ENCODE measurements at places on chromosomes 4 and X.

- peak; percentile 63 for DNase-seq
Measured at GRCh38 chrX:44244008-44244407, 99.5 kb downstream of the EFHC2 start.

DNA sequence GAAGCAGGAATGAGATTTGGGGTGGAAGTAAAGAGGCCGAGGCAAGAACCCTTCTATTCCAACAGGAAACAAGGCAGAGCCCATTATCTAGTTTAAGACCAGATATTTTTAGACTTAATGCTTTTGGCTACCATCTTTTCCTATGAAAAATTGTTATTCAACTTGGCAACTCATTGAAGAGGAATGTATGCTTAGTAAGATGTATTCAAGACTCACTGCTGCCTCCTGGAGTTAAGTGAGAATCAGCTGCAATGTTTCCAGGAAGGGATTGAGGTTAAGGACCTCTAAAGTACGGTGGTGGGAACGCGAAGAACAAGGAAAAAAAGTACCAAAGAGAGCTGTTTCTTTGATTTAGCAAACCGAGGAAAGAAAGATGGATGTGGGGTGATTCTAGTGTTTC lies 89.1 kb downstream of the RAPGEF2 start:
- DNase-seq = peak; percentile 62

DNA sequence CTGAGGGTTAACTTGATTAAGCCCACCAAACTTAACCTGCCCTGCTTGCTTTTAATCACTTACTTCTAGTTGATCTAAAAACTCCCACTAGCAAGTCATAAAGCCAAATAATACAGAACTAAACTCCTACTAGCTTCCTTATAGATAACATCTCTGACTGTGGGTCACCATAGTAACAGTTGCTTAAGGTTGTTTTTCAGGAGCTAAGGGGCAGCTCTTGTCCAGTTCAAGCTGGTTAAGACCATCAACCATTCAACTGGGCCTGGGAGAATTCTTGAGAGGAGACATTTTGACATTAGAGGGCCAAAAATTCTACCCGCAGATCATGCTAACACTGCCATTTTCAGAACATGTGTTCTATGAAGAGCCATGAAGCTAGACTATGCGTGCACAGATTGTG lies 67.0 kb downstream of the UCHL1 start:
- peak; percentile 59 for DNase-seq

- DNase-seq = no peak
Measured at GRCh38 chr4:166535865-166536264, 662.8 kb downstream of the TLL1 start.

GRCh38 chr4:180398564-180398963 lies 1844.6 kb upstream of the TENM3 start:
- peak; percentile 33 for DNase-seq

GRCh38 chr4:21887481-21887880 lies 61.1 kb downstream of the KCNIP4 start:
- no peak for DNase-seq

GRCh38 chr4:132991111-132991510 lies 158.0 kb upstream of the PCDH10 start:
- no peak for DNase-seq

DNA sequence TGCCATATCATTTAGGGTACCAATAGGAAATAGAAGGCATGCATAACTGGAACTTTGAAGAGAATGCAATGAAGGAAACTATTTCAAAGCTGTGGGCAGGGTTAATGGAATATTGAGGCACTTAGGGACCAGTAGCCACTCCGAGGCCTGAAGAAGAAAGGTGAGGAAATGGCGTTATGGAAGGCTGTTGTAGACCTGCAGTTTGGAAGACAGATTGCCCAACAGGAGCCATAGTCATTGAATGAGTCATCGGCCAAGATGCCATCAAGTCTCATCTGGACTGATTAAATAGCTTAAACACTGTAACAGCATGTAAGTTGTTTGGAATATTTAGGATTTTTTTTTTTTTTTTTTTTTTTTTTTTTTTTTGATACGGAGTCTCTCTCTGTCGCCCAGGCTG lies 11.6 kb downstream of the CXCL13 start:
- no peak for DNase-seq

- peak; percentile 37 for DNase-seq
Measured at GRCh38 chrX:93422693-93423092, 250.7 kb downstream of the NAP1L3 start.

DNA sequence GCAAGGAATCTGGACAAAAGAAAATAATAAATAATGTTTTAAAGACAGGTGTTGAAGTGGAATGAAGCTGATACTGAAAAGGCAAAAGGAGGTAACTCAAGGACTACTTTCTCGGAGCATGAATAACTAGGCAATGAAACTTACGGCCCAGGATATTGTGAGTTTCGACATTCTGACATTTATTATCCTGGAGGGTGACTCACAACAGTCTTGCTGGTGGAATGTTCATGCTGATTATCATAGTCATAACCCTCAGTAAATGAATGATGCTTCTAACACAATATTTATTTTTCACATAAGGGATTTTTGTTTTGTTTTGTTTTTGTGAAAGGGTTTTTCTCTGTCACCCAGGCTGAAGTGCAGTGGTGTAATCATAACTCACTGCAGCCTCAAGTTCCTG lies 147.0 kb upstream of the HPGD start:
- DNase-seq = no peak

DNA sequence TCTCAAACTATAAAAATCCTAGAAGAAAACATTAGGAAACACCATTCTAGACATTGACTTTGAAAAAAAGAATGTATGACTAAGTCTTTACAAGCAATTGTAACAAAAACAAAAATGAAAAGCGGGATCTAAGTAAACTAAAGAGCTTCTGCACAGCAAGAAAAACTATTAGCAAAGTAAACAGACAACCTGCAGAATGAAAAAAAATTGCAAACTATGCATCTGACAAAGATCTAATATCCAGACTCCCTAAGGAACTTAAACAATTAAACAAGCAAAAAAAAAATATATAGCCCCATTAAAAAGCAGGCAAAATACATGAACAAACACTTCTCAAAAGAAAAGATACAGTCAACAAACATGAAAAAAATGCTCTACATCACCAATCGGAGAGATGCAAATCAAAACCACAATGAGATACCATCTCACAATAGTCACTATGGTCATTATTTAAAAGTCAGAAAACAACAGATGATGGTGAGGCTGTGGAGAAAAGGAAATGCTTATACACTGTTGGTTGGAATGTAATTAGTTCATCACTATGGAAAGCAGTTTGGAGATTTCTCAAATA lies 168.1 kb downstream of the EPHA5 start:
- no peak for DNase-seq

DNA sequence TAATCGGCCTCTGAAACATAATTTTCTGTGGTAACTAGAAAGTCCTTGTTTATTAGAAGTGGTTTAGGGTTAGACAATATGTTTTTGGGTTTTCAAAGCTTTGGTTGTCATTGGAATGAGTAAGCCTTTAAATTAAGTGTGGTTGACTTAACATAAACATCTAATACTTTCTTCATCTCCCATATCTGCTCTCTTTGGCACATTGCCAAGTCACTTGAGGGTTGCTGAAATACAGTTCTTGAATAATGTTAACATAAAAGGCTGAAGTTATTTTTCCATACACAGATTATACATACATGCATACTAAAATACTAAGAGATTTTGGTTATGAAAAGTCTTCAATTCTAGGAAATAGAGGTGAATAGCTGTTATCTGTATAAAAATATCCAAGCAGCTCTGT lies 241.7 kb upstream of the BMP3 start:
- peak; percentile 37 for DNase-seq

DNA sequence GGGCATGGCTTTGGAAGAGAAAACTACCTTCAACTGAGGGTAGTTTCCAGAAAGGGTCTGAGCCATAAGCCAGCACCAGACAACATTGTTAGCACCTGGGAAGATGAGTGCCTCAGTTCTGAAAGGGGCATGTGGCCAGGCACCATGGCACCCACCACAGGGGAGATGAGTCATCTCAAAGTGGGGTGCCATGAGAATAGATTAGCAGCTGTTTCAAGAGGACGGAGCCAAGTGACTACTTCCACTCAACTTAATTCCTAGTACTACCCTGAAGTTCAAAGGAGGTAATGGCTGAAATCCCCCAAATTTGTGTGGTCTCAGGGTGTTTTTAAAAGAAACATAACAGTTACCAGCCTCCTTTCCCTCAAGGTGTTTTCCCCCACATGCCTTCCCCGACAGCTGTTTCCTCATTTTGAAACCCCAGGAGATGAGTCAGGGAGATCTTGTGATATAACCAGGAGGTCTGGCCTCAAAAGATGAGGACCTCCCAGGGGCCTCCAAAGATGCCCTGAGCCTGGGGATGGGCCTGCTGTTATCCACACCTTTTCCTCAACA lies 27.8 kb upstream of the FTHL17 start:
- DNase-seq = peak; percentile 58

DNA sequence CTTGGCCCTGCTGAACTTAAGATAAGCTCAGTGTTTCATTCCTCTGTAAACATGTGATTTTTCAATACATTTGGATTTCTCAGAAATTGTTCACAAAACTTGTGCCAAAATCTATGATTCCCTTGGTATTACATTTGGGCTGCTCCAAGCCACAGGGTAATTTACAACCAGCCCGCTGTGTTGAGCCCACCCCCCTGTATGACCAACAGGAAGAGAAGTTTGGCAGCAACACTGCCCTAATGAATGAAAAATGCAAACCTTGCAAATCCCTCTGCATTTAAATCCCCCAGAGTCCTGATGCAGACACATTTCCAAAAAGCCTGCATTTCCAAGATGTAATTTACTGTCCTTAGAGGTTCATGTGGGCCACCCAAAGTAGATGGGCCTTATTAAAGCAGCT lies 34.1 kb upstream of the GAB1 start:
- DNase-seq = no peak
